ENCODE measurements at places on chromosomes 2 and 18.

GRCh38 chr2:120265006-120265405 is 12.4 kb downstream of the RALB start:
- no peak for DNase-seq

GRCh38 chr2:52036024-52036423 is 1004.1 kb upstream of the NRXN1 start:
- no peak for DNase-seq

DNA sequence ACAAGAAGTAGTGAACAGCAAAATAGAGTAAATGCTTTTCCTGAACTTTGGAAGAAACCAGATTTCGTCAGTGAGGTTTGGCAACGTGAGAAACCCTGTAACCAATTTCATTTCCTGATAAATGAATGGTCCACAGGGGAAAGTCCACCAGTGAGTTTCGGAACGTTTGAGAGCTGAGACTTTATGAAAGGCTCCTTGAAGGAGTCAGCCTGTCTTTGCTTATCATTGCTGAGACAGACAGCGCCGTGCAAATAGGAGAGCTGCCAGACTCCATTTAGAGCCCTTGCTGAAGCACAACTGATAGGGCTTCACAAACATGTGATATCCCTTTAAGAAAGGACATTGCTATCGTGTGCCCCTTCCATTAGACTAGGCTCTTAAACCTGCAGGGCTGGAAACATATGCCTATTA is 121.8 kb upstream of the SMAD7 start:
- DNase-seq: no peak

DNA sequence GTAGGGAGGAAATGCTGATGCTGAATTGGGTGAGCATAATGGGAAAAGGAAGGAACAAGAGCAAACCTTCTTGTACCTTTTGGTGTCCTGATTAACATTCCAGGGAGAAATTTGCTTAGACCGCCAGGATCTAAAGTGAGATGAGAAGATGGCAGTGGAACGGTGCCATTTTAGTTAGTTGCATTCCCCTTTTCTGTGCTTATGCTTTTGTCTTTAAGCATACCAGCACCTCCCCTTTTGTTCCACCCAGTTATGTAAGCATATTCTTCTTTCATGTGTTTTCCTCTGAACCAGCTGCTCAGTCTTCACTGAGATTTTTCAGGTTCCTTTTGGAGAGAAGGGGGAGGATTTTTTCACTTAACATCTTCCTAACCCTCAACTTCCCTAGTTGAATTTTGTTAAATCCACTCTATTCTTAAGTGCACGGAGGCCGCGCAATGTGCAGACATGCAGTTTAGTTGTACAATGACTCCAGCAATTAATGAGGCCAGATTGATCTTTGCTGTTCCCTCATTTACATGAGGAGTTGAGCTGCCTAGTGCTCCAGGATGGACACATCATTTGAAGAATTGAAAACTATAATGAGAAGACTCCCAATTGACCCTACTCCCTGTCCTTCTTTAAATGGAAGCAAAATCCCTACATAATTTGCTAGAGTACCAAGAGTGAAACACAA is 73.9 kb downstream of the MAP4K4 start:
- no peak for DNase-seq

- DNase-seq: no peak
Measured at GRCh38 chr2:197191177-197191939, 119.2 kb downstream of the ANKRD44 start.

DNA sequence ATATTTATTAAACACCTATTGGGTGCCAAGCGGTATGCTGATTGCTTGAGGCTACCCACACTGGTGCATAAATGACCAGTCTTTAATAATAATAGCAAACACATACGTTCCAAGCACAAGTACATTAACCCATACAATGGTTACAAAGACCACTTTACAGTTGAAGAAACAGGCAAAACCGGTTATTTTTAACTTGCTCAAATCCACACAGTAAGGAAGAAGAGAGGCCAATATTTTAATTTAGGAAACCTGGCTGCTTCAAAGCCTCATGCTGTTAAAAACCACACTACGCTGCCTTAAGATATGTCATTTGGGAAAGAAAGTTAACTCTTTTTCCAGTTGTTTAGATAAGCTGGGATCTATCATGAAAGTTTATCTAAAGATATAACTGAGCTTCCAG is 2.4 kb upstream of the IMPA2 start:
- no peak for DNase-seq

- DNase-seq: no peak
Measured at GRCh38 chr2:185676316-185676715, 62.3 kb upstream of the FSIP2 start.

GRCh38 chr2:171327043-171327496 is 106.7 kb downstream of the METTL8 start:
- DNase-seq: no peak

DNA sequence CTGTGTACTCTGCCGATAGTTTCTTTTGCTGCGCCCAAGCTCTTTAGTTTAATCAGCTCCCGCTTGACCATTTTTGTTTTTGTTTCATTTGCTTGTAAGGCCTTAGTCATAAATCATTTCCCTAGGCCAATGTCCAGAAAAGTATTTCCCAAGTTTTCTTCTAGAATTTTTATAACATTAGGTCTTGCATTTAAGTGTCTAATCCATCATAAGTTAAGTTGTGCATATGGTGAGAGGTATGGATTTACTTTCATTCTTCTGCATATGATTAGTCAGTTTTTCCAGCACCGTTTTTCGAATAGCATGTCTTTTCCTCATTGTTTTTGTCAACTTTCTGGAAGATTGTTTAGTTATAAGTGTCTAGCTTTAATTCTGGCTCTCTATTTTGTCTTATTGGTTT is 484.8 kb upstream of the CNTNAP5 start:
- DNase-seq: no peak

DNA sequence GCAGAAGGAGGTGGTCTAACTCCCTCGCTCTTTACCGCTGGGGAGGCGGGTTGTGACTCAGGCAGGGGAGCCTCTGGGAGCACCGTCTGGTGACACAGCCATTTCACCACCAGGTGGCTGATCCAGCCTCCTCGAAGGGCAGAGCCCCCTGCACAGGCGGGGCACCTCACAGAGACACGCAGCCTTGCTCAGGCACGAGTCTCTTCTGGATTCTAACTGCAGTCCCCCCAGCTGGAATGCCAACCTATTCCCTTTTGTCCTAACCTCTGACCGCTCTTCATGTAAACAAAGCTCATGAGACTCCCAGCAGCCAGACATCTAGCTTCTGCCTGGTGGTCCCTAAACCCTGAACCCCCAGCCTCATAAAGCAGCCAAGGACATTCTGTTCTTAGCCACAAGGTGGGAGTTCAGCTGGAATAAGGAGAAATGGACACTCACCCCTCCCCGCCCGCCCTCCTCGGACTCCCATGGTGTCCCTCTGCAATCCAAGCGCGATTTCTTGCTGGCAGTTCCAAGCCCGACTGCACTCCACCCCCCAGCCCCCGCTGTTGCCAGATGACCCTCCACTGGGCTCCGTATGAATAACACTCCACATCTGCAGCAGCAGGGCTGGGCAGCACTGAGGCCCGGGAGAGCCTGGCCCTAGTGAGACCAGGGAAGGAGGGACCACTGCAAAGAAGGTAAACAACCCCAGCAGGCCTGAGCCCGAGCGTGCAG is 84.3 kb downstream of the TNS1 start:
- no peak for DNase-seq

DNA sequence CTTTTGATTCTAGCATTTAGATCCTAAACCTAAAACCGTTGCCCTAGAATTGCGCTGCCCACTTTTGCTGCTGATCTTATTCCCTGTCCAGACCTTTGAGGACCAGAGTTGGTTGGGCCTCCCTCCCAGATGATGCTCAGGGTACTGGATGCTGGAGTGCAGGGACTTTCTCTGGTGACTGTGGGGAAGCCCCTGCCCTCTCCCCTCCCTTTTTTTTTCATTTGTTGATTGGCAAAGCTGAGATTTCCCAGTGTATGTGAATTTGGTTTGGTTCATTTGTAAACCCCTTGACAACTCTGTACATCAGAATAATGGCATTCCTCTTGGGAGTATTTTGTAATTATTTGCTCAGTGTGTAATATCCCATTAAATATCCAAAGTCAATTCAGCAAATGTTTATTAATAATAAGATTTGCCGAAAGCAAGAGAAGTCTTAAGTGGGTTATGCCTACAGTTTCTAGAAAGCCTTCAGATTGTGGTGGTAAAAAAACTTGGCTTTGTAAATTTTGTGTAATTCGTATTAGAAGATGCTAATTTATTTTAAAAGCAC is 28.3 kb downstream of the RAB31 start:
- DNase-seq: no peak

DNA sequence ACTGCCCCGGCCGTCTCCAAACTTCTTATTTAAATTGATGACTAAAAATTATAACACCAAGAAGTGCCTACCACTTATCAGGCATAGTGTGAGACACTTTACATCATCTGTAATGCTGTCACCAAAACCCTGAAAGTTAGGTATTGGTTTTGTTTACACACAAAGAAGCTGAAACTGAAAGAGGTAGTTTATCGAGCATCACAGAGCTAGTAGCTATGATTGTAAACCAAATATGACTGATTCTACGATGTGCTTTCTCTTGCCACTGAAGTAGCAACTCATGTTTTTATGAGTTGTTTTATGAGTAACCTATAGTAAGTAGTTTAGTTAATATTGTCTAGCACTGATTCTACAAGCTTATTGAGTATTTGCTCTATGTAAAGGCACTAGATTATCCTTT is 31.5 kb downstream of the DYNC1I2 start:
- no peak for DNase-seq

GRCh38 chr2:17195016-17195415 is 323.2 kb downstream of the RAD51AP2 start:
- no peak for DNase-seq

DNA sequence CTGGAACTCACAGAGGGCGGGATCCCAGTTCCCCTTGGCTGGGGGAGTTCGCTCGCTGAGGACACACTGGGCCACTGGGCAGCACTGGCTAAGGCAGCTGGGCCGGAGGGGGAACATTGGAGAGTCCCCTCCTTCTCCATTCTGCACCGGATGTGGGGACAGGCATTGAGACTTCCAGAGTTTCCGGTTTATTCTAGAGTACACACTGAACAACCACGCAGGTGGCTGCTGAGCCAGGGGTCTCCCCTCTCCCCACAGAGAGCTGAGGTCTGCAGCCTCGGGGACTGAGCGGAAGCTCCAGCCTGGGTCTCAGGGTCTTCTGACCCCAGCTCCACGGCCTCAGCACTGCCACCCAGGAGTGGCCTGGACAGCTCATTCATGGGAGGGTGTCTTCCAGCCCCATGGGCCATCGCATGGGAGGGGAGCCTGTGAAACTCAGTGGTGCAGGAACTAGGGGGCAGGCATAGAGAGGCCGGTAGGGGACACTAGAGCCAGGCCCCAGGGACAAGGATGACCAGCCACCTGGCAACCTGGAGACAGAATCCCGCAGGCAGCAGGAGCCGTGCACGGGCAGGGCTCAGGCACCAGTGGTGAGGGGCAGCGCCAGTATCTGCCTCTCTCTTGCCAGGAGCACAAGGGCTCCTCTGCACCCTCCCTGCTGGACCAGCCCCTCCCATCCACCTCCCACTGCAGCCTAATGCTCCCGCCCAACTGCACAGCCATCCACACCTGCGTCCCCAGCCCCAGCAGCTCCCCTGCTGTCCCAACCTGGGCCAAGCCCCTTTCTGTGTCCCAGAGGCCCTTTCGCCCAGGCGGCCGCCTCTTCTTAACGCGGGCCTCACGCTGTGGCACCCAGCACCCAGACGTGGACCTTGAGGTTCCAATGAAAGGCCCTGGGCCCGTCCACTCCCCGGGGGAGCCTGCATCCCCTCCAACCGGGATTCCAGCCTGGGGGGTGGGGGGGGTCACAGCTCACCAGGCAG is 45.1 kb upstream of the GPC1 start:
- DNase-seq: no peak

DNA sequence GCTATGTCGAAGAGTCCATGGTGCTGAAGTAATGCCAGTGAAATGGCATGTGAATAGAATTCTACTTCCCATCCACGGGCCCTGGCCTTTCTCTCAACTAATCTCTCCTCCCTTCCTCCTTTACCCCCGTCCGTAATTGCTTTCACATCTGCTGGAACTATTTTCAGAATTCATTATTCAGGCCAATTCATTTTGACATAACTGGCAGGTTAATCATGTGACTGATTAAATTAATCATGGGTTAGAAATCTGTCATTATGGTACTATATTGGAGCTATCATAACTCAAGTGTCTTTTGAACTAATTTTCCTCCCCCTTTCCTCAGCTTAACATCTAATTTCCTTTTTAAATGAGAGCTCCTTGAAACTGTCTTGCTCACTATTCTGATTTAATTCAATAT is 66.9 kb downstream of the ZDBF2 start:
- no peak for DNase-seq

GRCh38 chr2:187549951-187550555 is 4.2 kb downstream of the TFPI start:
- no peak for DNase-seq

DNA sequence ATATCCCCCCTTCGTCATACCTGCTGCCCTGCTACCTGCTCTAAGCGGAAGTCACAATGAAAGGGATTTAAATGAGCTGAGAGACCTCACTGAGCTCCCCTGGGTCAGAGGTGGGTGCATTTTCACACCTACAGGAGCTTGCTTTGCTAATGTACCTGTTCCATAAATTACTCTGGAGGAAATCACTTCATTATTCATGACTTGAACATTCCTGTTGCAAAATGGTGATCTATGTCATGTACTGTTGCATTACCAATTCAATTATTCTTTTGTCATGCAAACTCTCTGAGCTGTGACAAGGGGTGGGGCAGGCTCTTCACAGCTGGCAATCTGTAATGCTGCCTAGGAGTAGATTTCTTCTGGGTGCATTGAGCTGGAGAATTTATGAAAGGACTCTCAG is 761.3 kb downstream of the TSN start:
- DNase-seq: no peak

GRCh38 chr18:59728816-59729215 is 31.6 kb upstream of the CCBE1 start:
- DNase-seq: no peak

- DNase-seq: no peak
Measured at GRCh38 chr2:38387887-38388286, 10.8 kb upstream of the ATL2 start.

DNA sequence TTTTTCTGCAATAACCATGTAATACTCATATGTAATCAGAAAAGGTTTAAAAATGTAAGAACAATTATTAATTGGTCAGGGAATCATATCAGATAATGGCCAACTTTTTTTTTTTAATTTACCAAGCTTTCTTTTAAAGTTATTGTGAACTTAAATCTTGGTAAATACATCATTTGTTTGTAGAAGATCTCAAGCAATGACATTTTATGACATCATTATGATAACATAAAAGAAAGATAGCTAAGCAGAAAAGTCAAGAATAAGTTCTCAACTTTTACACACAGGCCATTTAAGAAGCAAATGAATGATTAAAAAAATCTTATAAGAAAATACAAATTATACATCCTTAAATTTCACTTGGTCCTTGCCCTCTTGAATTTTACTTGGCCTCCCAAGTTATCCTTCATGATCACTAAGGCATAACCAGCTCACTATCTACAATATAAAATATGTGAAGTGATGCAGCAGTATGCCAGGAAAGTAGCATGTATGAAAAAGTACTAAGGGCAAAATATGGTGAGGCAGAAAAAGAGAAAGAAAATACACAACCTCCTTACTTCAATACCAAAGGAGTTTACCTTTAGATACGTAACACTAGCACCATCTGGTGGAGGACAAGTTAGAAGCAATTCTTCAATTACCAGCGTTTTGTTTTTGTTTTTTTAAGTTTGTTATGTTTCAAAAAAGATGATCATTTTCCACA is 116.6 kb downstream of the SRBD1 start:
- DNase-seq: no peak

Data from activated T-cell treated with anti-CD3 and anti-CD28 coated beads, Interleukin-2, amount 50 U/mL, for 1 hour (primary cell).